ENCODE measurements at places on chromosomes 2 and 18. TPM values are rescaled to one million over a fixed set of nuclear protein-coding genes. Genes with fewer than 3 reads are reported as not detected.

PSMA8 gene
- 0.93 TPM for total RNA-seq

CDC42EP3 gene
- total RNA-seq = 10.9 TPM

GRCh38 chr2:49154140-49154539 lies at the start of gene FSHR:
Gene FSHR, minus strand, starts transcription at chr2:49154515. Its CDS starts 98 bp downstream, at chr2:49154417.
- no peak for DNase-seq

GRCh38 chr2:172977270-172978062 lies 98.2 kb upstream of the MAP3K20 start:
- DNase-seq = no peak

SERPINB12 gene
- not detected for total RNA-seq

TFCP2L1 gene
- 0.12 TPM for total RNA-seq

DNA sequence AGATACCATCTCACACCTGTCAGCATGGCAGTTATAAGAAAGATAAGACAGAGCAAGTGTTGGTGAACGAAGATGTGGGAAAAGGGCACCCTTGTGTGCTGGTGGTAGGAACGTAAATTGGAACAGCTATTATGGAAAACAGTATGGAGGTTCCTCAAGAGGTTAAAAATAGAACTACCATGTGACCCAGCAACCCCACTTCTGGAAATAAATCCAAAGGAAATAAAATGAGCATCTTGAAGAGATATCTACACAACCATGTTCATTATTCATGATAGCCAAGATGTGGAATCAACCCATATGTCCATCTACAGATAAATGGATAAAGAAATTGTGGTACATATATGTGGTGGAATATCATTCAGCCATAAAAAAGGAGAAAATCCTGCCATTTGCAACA lies 26.9 kb downstream of the NGEF start:
- DNase-seq = no peak

DES gene
- total RNA-seq = not detected

SLC25A52 gene
- total RNA-seq = not detected

GRCh38 chr2:149720615-149721014 lies 133.0 kb upstream of the MMADHC start:
- no peak for DNase-seq

MYO3B gene
- 0.95 TPM for total RNA-seq

GRCh38 chr2:317501-318424 lies 29.9 kb upstream of the ALKAL2 start:
- DNase-seq = peak; percentile 70

DNA sequence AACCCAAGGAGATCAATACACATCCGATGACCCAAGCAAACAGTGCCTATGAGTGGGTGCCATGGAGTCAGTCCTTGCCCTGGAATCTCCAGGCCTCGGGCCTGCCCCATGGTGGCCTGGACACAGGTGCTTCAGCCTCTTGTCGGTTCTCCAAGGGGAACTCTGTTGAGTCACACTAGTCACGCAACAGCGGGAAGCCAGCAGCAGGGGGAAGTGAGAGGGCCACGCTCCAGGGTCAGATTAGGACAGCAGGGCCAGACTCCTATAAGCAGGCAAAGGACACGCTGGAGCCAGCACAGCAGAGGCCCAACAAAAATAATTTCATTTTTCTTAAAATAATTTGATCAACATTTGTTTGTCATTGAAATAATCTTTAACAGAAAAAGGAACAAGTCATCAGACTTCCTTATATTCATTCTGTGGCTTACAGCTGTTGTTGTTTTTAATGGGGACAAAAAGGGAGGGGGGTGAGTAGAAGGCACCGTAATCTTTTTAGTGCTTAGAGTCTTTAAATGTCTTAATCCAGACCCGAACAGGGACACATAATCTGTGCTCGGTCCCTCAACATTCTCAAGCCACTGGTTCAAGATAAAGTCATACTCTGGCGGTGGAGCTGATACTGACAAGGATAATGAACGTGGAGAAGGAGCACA lies 16.4 kb upstream of the ARMC9 start:
- DNase-seq = no peak

DNA sequence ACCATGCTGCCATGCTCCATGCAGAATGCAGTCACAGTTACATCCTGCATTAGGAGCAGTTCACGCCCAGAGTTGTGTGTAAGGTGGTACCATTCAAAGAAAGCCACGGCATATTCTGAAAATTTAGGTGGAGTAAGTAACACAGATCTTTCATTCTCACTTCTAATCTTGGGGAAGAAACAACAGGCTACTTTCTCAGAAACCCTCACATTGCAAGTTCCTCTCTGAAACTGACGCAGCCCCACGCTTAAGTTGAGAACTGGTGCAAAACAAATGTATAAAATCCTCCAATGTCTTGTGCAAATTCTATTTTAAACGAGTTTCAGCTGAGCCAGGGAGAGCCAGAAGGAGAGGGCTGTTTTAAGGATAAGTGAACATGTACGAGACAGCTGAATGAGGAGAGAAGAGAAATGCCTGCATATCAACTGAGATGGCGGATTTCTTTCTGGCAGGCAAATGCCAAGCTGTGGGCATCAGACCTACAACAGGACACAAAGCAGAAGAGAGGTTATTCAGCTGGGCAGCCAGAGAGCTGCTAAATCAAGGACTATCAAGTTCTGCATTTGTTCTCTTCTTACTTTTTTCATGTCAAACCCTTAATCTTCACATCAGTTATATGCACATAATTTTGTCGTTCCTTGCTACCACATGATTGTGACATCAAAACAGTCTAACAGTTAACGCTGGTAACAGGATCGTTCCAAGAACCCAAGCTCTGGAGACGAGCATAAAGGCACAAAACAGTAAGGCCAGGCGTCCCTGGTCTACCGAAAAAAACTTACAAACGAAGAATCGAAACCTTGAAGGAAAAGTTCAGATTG lies 6.4 kb downstream of the ARL4C start:
- DNase-seq = peak; percentile 86

DNA sequence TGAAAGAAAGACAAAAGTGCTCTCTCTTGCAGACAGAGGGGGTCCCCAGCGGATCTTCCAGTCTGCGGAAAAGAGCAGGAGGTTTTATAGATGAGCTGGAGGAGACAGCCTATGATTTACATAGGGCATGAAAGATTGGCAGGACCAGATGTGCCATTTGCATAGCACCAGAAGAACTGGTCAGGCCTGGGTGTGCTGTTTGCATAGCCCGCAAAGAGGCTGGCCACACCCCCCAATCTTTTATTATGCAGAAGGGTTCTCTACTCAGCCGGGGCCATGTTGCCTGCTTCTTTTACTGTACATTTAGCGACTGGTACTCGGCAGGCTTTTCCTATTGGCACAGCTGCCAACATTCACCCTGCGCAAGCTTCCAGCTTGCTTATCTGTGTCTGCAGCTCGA lies 317.6 kb downstream of the GALR1 start:
- DNase-seq = no peak

- no peak for DNase-seq
These were observed 50.5 kb downstream of the ZNF516 start for GRCh38 chr18:76444446-76445105.

Data from activated CD4-positive, alpha-beta T cell treated with anti-CD3 and anti-CD28 coated beads, Interleukin-2, amount 10 ng/mL, durations not matched to agents 24 days and 14 days (primary cell).